ENCODE measurements at places on chromosomes 2 and 18. TPM values are rescaled to one million over a fixed set of nuclear protein-coding genes. Genes with fewer than 3 reads are reported as not detected.

Gene CWC22
- total RNA-seq: 11.8 TPM

Gene TEX44
- not detected for total RNA-seq

Gene CHN1
- 5.3 TPM for total RNA-seq

Gene GPR35
- total RNA-seq: 7.1 TPM

Gene MDH1B
- 0.25 TPM for total RNA-seq

Gene ITGA4
- 79.5 TPM for total RNA-seq

Gene GULP1
- total RNA-seq: not detected

Gene TXNL4A
- total RNA-seq: 55.0 TPM

Gene CYRIA
- 1.3 TPM for total RNA-seq

Gene GCA
- 5.0 TPM for total RNA-seq

Gene GPN1
- total RNA-seq: 24.6 TPM
